GDM1 (cell line): ENCODE measurements at places on chromosomes 4 and X.
A peak's percentile ranks its signal among the peaks of the same experiment; 100 is the strongest.

GRCh38 chr4:11111876-11112275, 316.8 kb downstream of the HS3ST1 start:
- DNase-seq: no peak

- DNase-seq: no peak
These were observed 88.0 kb downstream of the ATP11C start for GRCh38 chrX:139844884-139845283.

DNA sequence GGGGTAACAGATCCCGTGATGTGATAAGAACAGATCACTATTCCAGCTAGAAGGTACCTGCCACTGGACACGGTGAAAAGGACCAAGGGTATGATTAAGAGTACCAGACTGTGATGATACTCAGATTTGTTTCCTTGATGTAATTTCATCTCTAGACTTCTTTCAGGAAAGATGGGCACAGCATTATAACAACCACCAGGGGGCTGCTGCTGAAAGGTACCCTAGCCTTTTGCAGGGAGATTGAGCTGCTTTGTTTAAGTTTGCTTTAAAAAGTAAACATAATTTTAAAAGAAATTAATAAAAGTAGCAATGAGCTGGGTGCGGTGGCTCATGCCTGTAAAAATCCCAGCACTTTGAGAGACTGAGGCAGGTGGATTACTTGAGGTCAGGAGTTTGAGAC, 145.4 kb downstream of the EMCN start:
- DNase-seq: no peak

DNA sequence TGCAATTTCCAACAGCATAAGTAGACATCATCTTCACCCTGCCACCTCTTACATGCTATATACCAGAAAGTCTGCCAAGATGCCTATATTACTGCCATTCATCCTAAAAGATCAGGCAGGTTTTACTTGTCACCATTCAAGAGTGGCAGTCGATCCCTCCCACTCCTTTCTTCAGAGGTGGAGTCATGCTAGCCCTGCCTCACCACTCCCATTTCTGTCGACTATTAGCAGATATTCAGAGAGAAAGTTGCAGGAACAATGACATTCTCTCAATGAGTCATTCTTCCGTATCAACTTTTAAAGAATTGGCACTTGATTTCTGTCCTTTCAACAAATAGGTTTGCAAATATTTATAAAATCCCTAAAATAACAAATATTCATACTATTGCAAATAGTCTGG, 1060.1 kb downstream of the ADGRL3 start:
- DNase-seq: no peak

- DNase-seq: no peak
These were observed 132.3 kb upstream of the PJA1 start for GRCh38 chrX:69297506-69297905.

GRCh38 chrX:70476934-70477733, 32.5 kb downstream of the DLG3 start:
- DNase-seq: peak; percentile 4
